ENCODE measurements at places on chromosomes 13 and 19.

DNA sequence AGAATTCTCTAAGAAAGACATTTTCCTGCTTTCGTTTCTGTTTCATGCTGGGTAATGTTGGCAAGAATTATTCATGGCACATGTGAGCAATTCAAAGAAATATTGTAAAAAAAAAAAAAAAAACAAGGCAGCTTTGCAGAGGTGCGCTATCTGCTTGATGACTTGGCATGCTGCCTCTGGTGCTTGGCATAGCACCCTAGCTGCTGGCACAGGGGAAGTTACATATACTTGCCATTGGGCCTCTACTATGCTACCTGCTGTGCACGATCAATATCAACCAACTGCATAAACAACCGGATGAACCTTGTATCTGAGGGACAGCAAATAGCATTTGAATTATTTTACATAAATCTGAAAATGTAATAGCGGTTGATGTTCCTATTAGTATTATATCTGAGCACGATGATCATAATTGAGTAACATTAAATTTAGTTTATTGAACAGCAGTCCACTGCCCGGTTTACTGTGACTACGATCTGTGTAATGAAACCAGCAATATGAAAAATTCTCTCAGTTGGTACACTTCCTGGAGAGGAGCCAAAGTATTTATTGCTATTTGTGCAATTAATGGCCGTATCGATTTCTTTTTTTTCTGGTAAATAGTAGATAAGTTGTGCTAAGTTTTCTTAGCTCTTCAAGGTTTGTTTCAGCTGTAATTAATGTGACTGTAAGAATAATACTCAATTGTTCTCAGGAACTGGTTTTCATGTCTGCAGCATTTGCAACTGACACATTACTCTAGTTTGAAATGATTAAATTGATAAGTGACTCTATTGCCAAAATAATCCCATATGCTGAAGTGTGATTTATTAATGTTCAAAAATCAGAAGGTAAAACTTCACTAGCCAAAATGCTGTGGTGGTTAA lies 717.3 kb downstream of the DACH1 start:
- DNase-seq: no peak

DNA sequence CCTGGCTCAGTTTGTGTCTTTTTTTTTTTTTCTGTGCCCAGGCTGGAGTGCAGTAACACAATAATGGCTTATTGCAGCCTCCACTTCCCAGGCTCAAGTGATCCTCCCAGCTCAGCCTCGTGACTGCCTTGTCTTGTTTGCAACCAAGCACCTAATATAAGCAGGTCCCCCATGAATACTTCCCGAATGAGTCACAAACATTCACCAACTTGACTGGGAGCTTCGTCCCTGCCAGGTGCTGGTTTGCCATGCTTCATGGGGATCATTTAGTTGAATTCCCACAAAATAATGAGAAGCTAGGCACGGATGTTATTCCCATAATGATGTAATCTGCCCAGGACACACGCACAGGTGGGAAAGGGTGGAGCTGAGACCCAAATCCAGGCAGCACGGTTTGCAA lies 176.5 kb downstream of the CACNA1A start:
- no peak for DNase-seq

DNA sequence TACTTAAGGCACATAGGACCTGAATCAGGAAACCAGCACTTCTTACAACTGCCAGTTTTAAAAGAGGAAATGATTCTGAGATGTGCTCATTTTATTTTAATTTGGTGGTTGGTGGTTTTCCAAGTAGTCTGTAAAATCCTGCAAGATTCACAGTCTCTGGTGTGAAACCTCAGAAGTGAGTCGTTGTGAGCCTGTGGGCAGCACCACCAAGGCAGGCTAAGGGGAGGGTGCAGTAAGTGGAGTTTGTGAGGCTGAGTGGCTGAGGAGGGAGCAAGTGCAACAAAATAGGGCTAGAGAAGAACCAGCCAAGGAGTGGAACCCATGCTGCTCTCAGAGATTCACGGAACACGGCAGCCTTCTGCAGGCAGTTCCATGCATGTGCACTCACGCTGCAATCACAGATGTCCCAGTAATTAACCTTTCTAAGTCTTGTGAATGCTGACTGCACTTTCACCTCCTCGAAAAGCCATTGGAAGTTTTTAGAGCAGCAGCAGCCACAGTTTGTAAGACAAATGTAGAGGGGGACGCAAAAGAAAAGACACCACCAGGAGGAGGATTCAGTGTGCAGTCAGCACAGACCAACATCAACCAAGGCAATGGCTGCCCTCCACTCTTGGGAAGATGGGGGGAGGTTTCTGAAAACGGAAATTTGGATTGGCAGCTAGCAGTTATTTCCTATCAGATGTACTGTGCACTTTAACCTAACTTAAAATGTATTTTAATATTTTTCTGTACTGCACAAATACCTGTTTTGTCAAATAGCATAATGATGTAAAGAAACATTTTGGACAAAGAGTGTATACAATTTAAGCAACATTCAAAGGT lies 44.9 kb downstream of the ESD start:
- DNase-seq: no peak

GRCh38 chr13:98959786-98960605 lies 17.9 kb downstream of the DOCK9 start:
- no peak for DNase-seq

GRCh38 chr13:21970172-21970571 lies 299.3 kb downstream of the FGF9 start:
- DNase-seq: no peak

DNA sequence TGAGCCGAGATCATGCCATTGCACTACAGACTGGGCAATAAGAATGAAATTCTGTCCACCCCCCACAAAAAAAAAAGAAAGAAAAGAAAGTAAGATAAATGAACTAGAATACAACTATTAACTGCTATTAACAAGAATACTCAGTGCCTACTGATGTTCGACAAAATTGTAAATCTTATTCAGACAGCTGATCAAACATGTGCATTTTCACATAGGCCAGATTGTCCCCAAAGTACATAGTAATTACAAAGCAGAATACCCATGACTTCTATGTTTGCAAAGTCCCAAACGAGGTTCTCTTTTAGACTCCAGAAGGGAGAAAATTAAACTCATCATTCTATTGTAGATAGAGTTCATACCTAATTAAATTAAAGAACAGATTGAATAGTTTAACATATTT lies 113.4 kb downstream of the UFM1 start:
- DNase-seq: no peak

GRCh38 chr13:36840718-36841250 lies 21.8 kb downstream of the RFXAP start:
- no peak for DNase-seq

DNA sequence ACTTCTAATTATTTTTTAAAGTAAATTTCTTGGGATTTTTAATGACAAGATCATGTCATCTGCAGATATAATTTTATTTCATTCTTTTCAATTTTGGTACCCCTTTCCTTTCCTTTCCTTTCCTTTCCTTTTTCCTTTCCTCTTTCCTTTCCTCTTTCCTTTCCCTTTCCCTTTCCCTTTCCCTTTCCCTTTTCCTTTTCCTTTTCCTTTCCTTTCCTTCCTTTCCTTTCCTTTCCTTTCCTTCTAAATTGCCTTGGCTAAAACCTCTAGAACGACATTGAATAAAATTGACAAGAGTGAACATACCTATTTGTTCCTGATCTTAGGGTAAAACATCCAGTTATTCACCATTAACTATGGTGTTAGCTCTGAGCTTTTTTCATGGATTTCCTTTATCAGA lies 334.1 kb downstream of the NDFIP2 start:
- no peak for DNase-seq

DNA sequence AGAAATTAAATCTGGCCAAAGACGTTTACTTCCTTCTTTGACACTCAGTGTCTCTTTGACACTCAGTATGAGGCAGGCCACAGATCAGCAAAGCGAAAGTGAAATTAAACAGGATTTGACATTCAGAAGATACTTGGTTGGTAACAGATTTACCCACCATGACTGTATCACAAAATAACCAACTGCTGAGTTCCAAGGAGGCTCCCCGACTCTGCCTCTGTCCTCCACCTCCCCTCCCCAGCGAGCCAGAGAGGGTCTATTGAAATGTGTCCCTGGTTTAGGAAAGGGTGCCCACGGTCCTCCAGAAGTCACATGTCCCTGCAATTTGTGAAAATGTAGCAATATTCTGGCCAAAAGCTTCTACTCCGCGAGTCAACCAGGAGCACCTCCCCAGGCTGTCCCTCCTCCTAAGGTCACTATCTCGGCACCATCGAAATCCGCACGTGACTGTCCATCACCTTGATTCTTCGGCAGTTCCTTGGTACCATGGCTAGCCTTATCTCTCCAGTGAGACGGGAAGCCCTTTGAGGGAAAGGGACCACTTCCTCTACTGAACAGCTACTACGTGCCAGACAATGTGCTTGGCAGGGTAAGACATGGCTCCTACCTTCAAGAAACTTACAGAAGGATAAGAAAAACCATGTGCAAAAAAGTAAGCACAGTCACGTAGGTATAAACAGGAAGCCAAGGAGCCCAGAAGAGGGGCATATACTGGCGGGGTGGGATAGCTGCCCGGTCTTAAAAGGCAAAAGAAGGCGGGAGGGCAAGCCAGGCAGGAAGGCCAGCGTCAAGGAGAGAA lies 1.5 kb downstream of the N4BP2L1 start:
- peak; percentile 39 for DNase-seq

GRCh38 chr13:107117327-107118012 lies 549.5 kb upstream of the ARGLU1 start:
- no peak for DNase-seq

GRCh38 chr19:3276341-3276799 lies 51.9 kb downstream of the CELF5 start:
- no peak for DNase-seq

DNA sequence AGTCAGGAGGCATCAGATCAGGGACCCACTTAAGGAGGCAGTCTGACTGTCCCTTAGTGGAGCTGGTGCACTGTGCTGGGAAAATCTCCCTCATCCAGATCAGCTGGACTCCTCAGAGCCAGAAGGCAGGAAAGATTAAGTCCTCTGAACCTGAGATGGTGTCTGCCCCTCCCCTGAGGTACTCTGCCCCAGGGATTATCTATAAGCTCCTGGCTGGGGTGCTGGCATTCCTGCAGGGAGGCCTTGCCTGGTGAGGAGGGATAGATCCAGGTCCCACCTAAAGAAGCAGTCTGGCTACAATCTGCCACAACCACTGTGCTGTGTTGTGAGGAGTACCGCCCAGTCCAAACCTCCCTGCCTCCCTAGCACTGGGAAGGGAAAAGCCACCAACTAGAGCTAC lies 81.2 kb downstream of the NHLRC3 start:
- no peak for DNase-seq

GRCh38 chr13:28049880-28050875 lies 50.2 kb downstream of the FLT3 start:
- DNase-seq: no peak

GRCh38 chr19:30651066-30651465 lies 278.9 kb downstream of the ZNF536 start:
- DNase-seq: no peak

- no peak for DNase-seq
These were observed 15.6 kb upstream of the LHFPL6 start for GRCh38 chr13:39618561-39618960.

DNA sequence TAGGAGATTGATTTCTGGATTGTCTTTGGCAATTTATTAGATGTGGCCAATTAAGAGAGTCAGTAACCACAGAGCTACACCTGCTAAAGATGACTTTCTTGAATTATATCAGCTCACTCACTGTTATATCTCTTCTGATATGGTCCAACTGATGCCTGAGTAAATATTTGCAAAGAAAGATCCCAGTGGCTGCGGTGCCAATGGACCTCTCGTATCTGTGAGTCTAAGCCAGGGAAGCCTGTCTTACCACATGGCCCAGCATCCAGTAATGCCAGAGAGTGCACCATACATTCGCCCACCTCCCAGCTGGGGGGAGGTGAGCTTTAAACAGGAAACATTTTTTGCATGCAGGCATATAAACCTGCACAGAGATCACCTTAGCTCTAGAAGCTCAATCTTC lies 82.7 kb upstream of the SLC15A1 start:
- DNase-seq: no peak

DNA sequence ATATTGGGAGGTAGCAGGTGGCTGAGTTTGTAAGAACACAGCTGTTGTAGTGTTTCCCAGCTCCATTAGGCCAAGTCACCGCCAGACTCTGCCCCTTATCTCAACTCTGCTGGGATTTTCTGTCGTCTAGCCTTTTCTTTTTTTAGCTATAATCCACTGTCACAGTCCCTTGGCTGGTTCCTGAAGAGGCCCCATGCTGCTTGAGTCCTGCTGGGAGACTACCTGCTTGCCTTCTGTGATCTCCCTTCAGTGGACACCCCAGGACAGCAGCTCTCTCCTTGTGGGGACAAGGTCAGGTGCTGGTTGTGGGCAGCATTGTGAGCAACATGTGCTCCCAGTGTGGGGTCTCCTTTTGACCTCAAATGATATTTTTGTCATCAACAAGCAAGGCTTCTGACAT lies 195.0 kb upstream of the ATXN8OS start:
- no peak for DNase-seq

DNA sequence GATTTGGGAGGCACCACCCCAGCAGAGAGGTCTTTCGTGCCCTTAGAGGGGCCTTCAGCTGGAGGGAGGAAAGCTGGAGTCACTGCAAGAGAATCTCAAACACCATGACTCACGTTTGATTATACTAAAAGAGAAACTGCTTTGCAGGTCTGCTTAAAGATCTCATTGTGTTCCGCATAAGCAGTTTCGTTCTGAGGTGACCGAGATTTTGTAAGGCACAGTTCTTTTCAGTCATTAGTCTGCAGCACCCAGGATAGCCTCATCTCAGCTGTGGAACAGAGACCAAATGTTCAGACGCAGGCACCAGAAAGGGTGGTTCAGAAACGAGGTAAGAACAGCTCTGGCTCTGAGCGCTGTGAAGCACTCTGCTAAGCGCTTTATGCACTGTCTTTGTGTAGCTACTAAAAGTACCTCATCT lies 71.2 kb upstream of the GTF3A start:
- DNase-seq: no peak

- DNase-seq: no peak
These were observed 24.6 kb upstream of the ZNF846 start for GRCh38 chr19:9793071-9793591.

DNA sequence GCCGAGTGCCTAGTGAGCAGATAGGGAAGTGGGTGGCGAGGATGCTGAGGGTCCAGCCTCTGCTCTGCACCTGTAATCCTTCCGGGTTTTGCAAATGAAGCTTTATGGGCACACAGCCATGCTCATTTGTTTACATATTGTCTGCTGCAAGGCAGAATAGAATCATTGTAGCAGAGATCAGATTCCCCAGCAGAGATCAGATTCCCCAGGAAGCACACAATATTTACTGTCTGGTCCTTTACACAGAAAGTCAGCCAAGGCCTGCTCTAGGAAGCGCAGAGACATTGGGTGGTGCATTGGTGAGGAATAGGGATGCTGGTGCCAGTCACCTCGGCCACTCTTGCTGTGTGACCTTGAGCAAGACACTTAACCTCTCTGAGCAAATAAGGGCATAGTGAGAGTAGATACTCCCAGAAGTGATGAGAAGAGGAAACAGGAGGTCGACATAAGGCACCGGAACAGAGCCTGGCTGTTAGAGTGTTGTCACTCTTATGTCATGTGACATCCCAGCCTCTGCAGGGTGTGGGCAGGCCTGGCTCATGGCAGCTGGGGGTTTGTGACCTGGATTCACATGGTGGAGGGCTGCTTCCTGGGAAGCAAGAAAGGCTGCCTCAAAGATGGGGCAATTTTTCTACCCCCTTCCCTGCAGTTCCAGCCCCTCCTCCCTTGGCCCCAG lies 25.6 kb downstream of the CARM1 start:
- no peak for DNase-seq
